ENCODE measurements at places on chromosomes 13 and 19. TPM values are rescaled to one million over a fixed set of nuclear protein-coding genes. Genes with fewer than 3 reads are reported as not detected.

SYT3 gene
- not detected for total RNA-seq

KLK3 gene
- not detected for total RNA-seq

KLK11 gene
- total RNA-seq: not detected

CPB2 gene
- not detected for total RNA-seq

WTIP gene
- total RNA-seq: 0.63 TPM

ZNF208 gene
- 1.2 TPM for total RNA-seq

LILRA1 gene
- not detected for total RNA-seq

COX6B2 gene
- total RNA-seq: not detected

GFY gene
- total RNA-seq: not detected

DNA sequence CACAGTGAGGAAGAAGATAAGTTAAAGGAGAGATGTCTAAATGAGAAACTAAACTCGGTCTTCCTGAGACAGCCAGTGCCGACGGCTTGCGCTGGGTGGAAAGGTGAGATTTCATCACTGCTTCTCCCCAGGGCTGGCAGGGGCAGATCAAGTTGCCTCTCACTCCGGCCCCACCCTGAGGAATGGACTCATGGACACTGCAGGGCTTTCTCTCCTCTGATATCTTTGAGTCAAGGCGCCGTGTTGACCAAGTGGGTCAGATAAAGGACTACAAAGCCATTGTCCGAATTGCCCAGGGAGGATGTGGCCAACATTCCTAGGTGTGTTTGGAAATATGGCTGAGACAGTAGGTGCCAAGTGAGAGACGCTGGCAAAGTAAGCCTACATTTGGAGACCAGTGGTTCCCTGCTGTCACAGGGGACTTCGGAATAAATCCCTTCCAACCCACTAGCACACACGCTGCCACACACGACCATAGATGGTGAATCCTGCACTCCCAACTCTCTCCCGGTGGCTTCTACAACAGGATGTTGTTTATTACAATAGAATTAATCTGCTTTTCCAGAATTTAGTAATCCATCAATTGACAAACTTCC, 156.5 kb upstream of the TSC22D1 start:
- no peak overlapping the region for H3K27ac ChIP-seq
- DNase-seq: no peak
- H3K36me3 ChIP-seq: no peaks in the 10 kb centered on the region
- H3K4me3 ChIP-seq: no peak overlapping the region
- H3K27me3 ChIP-seq: peaks cover 6% of the 10 kb centered on the region

GRCh38 chr19:12952488-12953137, 4.4 kb downstream of the GADD45GIP1 start:
- H3K4me3 ChIP-seq: no peak overlapping the region
- no peaks in the 10 kb centered on the region for H3K27me3 ChIP-seq
- H3K36me3 ChIP-seq: peaks cover 65% of the 10 kb centered on the region

- no peak overlapping the region for H3K27ac ChIP-seq
- H3K4me1 ChIP-seq: no peaks in the 10 kb centered on the region
- no peak for DNase-seq
- no peaks in the 10 kb centered on the region for H3K36me3 ChIP-seq
Measured at GRCh38 chr13:21799671-21800070, 128.8 kb downstream of the FGF9 start.

DNA sequence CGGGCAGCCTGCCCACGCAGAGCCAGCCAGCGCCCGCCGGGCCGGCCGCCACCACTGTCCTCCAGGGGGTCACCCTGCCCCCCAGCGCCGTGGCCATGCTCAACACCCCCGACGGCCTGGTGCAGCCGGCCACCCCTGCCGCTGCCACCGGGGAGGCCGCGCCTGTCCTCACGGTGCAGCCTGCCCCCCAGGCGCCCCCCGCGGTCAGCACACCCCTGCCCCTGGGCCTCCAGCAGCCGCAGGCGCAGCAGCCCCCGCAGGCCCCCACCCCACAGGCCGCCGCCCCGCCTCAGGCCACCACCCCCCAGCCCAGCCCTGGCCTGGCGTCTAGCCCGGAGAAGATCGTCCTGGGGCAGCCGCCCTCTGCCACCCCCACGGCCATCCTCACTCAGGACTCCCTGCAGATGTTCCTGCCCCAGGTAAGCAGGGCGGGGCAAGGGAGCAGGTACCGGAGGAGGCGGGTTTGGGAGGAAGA, 32.3 kb upstream of the EHD2 start:
- peaks cover 3% of the 10 kb centered on the region for H3K36me3 ChIP-seq
- no peaks in the 10 kb centered on the region for H3K4me1 ChIP-seq
- no peak for DNase-seq
- no peaks in the 10 kb centered on the region for H3K27me3 ChIP-seq
- H3K4me3 ChIP-seq: no peak overlapping the region
- H3K27ac ChIP-seq: no peak overlapping the region

GRCh38 chr19:53896682-53897081, 12.4 kb upstream of the CACNG7 start:
- H3K27me3 ChIP-seq: peaks cover 35% of the 10 kb centered on the region
- H3K36me3 ChIP-seq: no peaks in the 10 kb centered on the region
- no peak overlapping the region for H3K27ac ChIP-seq
- DNase-seq: no peak

GRCh38 chr19:55546822-55547614, 1.7 kb upstream of the SBK3 start:
- no peaks in the 10 kb centered on the region for H3K36me3 ChIP-seq
- no peak for DNase-seq
- peaks cover 7% of the 10 kb centered on the region for H3K27me3 ChIP-seq
- H3K4me3 ChIP-seq: no peak overlapping the region
- H3K27ac ChIP-seq: no peak overlapping the region

DNA sequence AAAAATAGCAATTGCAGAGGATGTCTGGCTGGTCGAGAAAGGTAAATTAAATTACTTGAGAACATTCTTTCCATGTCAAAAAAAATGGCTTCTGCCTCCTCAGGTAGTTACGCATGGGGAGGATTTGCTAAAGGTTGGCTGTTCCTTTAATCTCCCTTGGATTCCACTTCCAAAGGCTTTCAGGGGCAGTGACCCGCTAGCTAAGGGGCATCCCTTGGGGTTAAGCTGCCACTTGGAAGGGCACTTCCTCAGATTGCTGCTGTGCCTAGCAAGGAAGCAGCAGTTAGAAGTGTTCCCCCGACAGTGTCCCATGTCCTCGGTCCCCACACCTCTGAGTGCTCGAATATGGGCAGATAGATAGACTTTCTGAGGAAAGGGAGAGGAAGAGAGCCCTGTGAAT, 108.5 kb downstream of the RGCC start:
- no peak overlapping the region for H3K4me3 ChIP-seq
- no peak for DNase-seq
- H3K36me3 ChIP-seq: peaks cover 6% of the 10 kb centered on the region

DNA sequence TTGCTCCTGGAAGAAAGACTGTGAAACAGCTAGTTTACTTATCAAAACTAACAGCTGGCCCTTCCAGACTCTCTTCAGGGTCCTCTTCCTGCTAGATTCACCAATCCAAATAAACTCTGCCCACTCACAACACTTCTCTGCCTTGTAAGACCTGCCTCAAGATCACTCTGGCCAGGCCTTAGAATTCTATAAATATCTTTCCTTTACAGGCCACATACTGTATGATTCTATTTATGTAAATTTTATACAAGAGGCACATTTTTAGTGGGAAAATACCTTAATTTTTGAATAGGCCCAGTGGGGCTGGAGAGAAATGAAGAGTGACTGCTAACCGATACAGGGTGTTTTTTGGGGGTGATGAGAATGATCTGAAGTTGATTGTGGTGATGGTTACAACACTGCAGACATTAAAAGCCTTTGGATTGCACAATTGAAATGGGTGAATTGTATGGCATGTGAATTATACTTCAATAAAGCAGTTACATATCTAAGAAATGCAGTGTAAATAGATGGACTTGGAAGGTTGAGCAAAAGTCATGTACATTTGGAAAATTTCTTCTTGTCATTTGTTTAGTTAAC, 141.8 kb downstream of the GPC5 start:
- DNase-seq: no peak
- no peak overlapping the region for H3K4me3 ChIP-seq
- no peak overlapping the region for H3K27ac ChIP-seq
- no peaks in the 10 kb centered on the region for H3K27me3 ChIP-seq
- H3K4me1 ChIP-seq: no peaks in the 10 kb centered on the region
- H3K36me3 ChIP-seq: no peaks in the 10 kb centered on the region

GRCh38 chr13:73403355-73404120, 344.7 kb downstream of the KLF5 start:
- no peak overlapping the region for H3K4me3 ChIP-seq
- H3K4me1 ChIP-seq: no peaks in the 10 kb centered on the region
- H3K36me3 ChIP-seq: no peaks in the 10 kb centered on the region
- no peaks in the 10 kb centered on the region for H3K27me3 ChIP-seq

DNA sequence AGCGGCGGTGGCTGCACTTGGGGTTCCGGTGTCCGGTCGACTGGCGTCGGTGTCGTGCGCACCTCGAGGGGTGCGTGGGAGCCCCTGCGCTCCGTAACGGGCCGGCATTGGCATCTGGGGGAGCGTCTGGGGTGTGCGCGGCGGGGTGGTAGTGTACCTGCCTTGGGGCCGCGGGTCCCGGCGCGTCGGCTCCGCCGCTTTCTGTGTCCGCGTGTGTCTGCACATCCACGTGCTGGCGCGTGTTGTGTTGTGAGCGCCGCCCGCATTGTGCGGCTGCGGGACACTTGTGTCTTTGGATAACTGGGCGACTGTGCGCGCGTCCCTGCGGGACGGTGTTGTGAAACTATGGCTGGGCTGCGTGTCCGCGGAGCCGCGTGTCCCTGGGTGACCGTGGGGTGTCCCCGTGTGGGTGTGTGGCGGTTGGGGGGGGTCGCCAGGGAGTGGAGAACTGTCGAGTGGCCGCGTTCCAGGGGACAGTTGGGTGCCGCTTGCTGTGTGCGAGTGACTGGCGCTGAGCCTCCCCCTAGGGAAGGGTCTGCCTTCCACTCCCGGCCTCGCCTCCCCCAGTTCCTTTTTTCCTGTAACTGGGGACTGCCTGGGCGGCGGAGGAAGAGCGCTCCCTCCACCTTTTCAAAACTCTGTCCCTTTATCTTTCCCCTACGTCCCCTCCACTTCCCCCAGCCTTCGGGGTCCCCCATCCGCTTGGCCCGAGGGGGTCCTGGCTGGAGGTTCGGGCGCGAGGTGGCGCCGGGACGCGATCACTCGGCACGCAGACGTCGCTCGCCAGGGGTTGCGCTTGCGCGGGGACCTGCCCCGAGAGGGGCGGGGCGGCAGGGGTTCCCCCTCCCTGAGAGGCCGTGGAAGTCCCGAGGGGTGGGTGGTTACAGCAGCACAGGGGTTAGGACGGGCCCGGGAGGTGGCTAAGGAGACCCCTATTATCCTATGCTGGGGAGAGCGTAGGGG, 5.7 kb upstream of the NFIC start:
- peak; percentile 75 for DNase-seq
- peak overlapping the region; percentile 88 for H3K27ac ChIP-seq
- peaks cover 40% of the 10 kb centered on the region for H3K4me1 ChIP-seq
- peaks cover 1% of the 10 kb centered on the region for H3K27me3 ChIP-seq

DNA sequence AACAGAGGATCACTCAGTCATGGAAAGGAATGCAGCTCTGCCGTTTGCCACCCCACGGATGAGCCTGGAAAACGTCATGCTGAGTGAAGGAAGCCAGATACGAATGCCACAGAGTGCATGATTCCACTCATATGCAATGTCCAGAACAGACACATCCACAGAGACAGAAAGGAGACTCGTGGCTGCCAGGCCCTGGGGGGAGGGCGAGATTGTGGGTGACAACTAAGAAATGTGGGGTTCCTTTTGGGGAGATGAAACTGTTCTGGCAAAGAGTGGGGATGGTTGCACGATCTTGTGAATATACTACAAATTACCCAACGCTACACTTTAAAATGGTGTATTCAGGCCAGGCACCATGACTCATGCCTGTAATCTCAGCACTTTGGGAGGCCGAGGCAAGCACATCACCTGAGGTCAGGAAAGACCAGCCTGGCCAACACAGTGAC, 27.2 kb upstream of the NAPA start:
- no peaks in the 10 kb centered on the region for H3K36me3 ChIP-seq
- peaks cover 6% of the 10 kb centered on the region for H3K27me3 ChIP-seq
- DNase-seq: no peak
- peaks cover 19% of the 10 kb centered on the region for H3K4me1 ChIP-seq
- peak overlapping the region; percentile 81 for H3K27ac ChIP-seq
- peak overlapping the region; percentile 3 for H3K4me3 ChIP-seq

- H3K27me3 ChIP-seq: no peaks in the 10 kb centered on the region
- H3K36me3 ChIP-seq: peaks cover 25% of the 10 kb centered on the region
- peak overlapping the region; percentile 100 for H3K4me3 ChIP-seq
- peak; percentile 40 for DNase-seq
Measured at GRCh38 chr19:11435833-11436313, 438 bp downstream of the PRKCSH start.

- no peaks in the 10 kb centered on the region for H3K36me3 ChIP-seq
- no peak overlapping the region for H3K4me3 ChIP-seq
- H3K27ac ChIP-seq: no peak overlapping the region
Measured at GRCh38 chr19:11306337-11306736, 10.4 kb downstream of the TSPAN16 start.

GRCh38 chr13:82565201-82565600, 1317.1 kb downstream of the SLITRK1 start:
- H3K4me1 ChIP-seq: no peaks in the 10 kb centered on the region
- H3K27me3 ChIP-seq: no peaks in the 10 kb centered on the region
- no peaks in the 10 kb centered on the region for H3K36me3 ChIP-seq
- no peak overlapping the region for H3K4me3 ChIP-seq
- no peak for DNase-seq

Measured in activated CD8-positive, alpha-beta T cell treated with anti-CD3 and anti-CD28 coated beads for 36 hours (primary cell).